NCI-H1417 (cell line): ENCODE measurements at places on chromosomes 2 and 18.

DNA sequence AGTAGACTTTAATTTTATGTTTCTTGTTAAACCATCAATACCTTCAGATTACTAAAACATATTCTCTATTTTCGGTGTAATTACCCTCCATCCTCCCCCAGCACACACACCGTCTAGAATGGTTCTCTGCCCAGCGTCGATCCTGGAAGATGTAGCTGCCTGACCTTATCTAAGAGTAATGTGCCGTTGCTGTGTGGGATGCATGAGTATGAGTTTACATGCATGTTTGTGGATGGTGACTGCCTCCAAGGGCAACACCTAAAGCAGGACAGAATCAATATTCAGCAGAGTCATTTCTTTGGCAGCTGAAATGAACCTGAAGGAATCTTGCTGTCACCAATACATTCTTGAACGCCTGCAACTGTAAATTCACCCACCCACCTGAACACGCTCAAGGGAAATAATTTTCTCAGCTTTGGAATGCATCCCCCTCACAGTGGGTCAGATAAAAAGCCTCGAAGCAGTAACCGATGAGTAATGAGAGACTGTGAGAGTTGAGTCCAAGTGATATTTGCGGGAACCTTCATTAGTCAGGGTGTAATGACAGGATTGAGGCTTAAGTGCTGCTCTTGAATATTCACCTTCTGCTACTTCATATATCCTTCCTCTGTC is 155.8 kb upstream of the RND3 start:
- no peak for DNase-seq

DNA sequence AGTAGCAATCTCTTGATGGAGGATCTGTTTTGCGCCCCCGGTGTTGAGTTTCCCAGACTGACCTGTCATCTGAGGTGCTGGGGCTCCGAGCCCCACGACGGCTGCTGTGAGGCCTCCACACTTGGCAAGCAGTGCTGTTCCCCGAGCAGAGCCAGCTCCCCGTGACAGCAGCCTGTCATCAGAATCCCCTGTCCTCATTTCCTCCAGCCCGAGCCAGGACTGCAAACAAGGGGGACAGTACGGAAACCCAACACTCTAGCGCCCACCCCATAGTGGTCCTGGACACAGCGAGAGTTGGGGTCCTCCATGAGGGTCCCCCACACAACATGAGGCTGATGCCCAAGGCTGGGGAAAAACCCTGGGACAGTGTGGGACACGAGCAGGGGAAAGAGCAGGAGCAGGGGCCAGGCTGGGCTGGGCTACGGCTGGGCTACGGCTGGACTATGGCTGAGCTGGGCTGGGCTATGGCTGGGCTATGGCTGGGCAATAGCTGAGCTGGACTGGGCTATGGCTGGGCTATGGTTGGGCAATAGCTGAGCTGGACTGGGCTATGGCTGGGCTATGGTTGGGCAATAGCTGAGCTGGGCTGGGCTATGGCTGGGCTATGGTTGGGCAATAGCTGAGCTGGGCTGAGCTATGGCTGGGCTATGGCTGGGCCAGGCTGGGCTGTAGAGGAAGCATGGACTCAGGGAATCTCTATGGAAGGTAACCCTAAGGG is 1.5 kb upstream of the KLHL30 start:
- DNase-seq = no peak

DNA sequence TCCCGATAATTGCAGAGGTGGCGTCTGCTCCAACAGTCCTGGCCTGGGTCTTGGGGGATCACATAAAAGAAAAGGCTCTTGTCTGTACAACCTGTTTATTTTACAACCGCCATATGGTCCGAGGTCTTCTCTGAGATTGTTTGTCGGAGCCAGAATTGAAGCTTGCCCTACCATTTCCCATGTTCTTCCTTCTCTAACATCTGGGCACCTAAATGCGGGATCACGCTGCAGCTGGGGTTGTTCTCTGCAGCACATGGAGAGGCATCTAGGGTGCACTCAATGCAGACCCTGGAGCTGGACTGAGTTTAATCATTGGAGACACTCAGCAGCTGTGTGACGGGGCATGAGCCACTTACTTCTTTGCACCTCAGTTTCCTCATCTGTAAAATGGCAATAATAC is 107.7 kb downstream of the ACKR3 start:
- no peak for DNase-seq

DNA sequence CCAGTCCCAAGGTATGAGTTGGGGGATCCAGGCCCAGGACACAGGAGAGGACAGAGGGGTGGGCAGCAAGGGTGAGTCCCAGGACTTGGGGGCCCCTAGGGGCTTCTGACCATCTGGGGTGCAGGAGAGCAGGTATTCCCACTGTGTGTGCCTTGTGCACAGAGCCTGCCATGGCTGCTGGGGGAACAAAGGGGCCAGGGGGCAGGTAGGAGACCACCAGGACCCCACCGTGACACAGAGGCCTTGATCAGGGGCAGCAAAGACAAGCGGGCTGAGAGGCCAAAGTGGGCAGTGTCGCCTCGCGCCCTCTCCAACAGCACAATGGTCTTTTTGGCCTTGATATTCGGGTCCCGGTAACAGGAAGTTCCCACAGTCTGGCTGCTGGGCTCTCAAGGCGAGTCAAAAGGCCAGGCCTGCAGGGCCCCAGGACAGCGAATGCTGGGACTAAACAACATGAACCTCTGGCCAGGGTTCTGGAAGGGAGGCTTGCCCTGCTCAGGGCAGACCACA is 12.3 kb upstream of the GPR17 start:
- DNase-seq = no peak

GRCh38 chr2:103123516-103123915 is 361.7 kb downstream of the TMEM182 start:
- peak; percentile 48 for DNase-seq

DNA sequence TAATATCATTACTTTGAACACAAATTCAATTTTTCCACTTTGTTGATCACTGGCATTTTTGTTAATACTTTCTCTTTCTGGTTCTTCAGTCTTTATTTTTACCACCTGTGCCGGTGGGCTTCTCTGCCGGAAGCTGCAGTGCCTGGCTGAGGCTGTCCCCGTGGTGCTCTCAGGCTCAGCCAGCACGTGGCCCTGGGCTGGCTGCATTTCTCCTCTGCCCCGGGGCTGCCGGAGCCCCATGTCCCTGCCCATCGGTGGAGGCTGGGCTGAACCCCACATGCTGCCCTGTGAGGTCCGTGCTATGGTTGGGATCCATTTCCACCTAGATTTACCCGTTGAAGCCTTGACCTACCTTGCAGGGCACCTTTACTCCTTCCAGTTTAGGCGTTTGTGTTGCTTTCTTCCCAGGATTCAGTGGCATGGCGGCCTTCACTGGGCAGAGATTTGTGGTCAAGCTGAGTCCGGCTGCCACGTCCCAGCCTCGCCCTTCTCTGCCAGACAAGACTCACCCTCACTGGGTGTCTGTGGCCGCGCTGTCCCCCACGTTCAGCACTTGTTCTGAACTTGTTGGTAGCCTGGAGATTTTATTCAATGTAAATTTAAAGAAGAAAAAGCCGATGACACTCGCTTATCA is 12.8 kb upstream of the TMEM18 start:
- no peak for DNase-seq

DNA sequence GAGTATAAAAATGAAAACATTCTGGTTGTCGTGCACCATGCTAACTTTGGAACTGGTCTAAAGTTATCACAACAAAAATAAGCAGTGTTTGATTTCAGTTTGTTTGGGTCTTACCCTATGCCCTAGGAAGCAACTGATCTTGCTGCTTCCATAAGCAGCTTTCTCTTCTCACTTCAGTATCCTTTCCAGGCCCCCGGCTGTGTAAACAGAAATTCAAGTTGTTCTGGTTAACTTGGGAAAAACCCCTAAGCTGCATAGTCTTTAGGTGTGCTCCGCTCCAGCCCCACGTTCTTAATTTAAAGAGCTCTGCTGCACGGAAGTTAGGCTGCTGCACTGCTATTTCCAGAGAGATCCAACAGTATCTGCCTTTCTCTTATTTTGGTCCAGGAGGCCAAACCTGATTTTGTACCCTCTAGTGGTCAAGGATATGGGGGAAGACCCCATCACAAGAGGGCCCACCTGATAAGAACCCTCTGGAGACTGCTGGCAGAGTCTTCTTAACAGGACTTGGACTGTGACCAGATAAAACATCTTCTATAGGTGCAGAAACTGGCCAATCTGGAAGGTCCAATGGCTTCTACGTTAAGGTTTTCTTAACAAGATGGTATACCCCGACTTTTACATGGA is 69.1 kb downstream of the FEZ2 start:
- DNase-seq = no peak

- no peak for DNase-seq
Measured at GRCh38 chr2:70425682-70426301, 123.9 kb upstream of the FAM136A start.

DNA sequence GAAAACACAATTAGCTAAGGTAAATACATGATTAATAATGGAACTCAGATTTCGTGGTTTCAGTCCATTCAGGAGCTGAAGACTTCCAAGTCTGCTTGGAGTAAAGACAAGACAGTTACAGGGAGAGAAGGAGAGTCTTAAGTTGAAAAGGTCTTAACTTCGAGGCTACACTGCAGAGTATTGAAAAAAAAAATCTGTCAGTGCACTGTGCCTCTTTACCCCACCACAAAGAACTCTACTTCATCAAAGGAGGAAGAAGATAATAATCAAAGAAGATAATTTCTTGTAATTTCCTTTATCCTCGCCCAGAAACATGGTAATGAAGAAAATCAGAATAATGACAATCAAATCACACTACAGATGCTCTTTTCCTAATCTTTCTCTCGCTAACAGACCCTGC is 75.4 kb downstream of the MEMO1 start:
- DNase-seq = no peak

- DNase-seq = no peak
Measured at GRCh38 chr2:9803023-9803805, 40.1 kb upstream of the TAF1B start.
